ENCODE measurements at places on chromosomes 2 and 18.

GRCh38 chr2:230203110-230203676 is 16.6 kb downstream of the SP110 start:
- no peak for DNase-seq

- DNase-seq = no peak
Observed at GRCh38 chr2:176157499-176158185, 535 bp downstream of the HOXD3 start.

GRCh38 chr2:227035711-227036367 is 128.2 kb downstream of the COL4A4 start:
- DNase-seq = no peak

DNA sequence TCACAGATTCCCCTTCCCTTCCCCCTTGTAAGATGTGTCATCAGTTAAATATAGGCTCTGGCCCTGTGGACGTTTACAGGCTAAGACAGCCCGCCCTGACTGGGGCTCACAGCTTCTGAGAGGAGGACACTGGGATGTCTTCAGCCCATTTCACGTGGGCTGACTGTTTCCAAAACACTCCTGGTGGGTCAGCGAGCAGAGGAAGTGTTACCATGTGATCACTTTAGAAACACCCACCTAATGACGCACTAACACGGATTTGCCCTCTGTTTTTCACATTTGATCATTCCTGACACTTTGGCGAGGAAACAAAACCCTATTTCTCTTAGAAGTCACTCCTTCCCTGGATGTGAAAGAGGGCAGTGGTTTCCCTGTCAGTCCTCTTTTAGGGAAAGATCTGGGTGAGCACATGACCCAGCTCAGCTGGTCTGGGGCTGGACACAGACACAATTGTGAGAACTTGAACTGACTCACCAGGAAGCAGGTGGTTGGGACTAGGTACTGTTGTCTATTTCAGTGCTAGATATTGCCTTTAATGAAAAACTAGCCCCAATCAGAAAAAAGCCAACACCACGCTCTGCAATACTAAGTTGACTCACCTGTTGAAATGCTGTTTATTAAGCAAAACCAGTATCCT is 38.8 kb downstream of the BMP10 start:
- DNase-seq = peak; percentile 58

GRCh38 chr2:226378753-226379705 is 420.6 kb downstream of the IRS1 start:
- no peak for DNase-seq

DNA sequence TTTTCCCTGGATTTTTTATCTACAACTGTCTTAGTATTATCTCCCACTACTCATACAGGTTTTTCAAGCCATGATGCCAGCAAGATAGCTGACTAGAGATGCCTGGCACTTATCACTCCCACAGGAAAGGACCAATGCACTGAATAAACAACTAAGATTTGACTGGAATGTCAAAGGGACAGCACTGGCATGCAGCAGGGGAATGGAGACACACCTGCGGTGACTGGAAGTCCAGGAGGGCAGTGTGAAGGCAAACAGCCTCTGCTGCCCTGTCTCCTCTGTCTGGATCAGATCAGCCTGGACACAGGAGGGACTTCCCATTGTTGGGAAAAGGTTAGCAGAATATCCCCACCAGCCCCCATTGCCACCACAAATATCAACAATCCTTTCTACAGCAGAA is 85.1 kb downstream of the TMEM237 start:
- DNase-seq = no peak

DNA sequence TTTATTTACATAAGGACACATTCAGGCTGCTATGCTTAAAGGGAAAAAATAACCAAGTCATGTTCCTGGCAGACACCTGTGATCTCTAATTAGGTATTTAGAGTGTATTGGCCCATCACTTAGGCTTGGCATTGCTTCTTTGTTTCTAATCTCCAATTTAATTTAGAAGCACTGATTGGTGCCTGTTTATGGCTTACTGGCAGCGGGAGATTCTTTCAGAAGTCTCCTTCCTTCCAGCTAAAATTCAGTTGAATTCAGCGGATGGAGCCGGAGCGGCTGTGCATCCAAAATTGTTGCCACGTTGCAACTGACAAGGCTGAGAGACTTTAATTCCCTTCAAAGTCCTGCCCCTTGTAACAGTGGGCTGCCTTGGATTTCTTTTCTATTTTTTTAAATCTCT is 66.5 kb downstream of the VWA3B start:
- DNase-seq = no peak

DNA sequence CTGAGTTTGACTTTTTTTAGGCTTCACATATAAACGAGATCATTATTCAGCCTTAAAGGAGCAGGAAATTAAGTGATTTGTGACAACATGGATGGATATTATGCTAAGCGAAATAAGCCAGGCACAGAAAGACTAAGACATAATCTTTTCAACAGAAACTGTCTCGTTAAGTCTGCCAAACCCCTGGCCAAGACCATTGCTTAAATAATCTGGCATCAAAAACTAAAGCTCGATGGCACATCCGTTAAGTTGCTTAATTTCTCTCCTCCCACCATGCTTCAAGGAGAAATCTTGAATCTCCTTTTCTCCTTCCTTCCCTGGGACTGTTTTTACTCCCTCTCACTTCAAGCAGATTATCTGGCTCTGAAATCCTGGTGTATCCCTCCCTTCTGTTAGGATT is 140.3 kb downstream of the GALNT14 start:
- DNase-seq = no peak

GRCh38 chr2:227378371-227378782 is 729 bp downstream of the TM4SF20 start:
- DNase-seq = no peak

- no peak for DNase-seq
Observed at GRCh38 chr2:99648178-99648844, 158.5 kb upstream of the REV1 start.

DNA sequence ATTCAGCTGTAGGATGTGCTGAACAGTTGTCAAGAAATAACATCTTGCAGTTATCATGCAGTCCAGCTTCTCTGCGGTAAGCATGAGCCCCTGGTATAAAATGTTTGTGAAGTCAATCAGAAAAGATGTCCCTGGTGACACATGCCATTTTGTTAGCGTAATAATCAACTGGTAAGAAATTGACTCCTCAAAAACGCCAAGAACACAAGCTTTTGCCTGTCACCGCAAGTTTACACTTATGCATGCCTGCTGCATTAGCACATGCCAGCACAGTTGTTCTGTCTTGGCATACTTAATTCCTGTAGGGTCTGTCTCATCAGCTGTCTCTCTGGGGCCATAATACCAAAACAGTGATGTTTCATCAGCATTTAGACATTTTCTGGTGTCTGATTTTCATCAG is 524.8 kb upstream of the DSEL start:
- no peak for DNase-seq

DNA sequence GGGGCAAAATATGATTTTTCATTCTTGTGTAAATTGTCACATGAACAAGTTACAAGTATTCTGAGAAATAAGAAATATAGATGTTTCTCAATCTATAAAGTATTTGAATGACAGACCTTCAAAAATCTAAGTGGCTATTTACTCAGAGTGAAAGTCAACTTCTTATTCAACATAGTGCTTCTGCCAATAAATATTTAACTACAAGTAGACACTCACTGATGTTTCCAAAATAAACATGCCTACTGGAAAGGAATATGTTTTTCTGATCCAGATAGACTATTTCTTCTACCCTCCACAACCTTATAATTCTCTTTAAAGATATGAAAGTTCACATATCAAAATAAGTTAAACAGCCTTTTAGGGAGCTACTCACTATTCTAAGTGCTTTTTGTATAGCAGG is 296.3 kb downstream of the DSC3 start:
- DNase-seq = no peak

- DNase-seq = no peak
Observed at GRCh38 chr2:120441744-120442471, 96.0 kb downstream of the INHBB start.

- DNase-seq = no peak
Observed at GRCh38 chr2:171056307-171056706, 104.4 kb downstream of the TLK1 start.

GRCh38 chr2:107932979-107933378 is 53.3 kb upstream of the SLC5A7 start:
- DNase-seq = no peak

- DNase-seq = no peak
Observed at GRCh38 chr2:65660340-65660739, 227.9 kb upstream of the SPRED2 start.

All from stimulated activated CD4-positive, alpha-beta T cell treated with anti-CD3 and anti-CD28 coated beads, Interleukin-4, amount 100 ng/mL, for 24 hours (primary cell).